A549 treated with GW870086 at 1 μM for 4 hours (cell line): ENCODE measurements at places on chromosomes 1 and 21. TPM values are rescaled to one million over a fixed set of nuclear protein-coding genes. Genes with fewer than 3 reads are reported as not detected.

The COA7 gene
- total RNA-seq = 17.4 to 22.7 TPM (median 22.2 TPM) in 5 replicates

The MFSD2A gene
- total RNA-seq = 4.5 to 6.2 TPM (median 5.5 TPM) in 5 replicates

The CD1B gene
- total RNA-seq = not detected in 5 replicates

The RHD gene
- total RNA-seq = not detected in 5 replicates

The FCER1G gene
- total RNA-seq = 0.46 to 0.74 TPM in 2 of 5 replicates, not detected in the others

The KRTAP8-1 gene
- total RNA-seq = not detected in 5 replicates

The HLX gene
- 3.1 to 5.5 TPM (median 3.8 TPM) in 5 replicates for total RNA-seq

The IGSF3 gene
- 14.4 to 21.3 TPM (median 19.2 TPM) in 5 replicates for total RNA-seq

The NR0B2 gene
- not detected in 5 replicates for total RNA-seq

The GJC2 gene
- 0.17 to 0.53 TPM (median 0.40 TPM) in 5 replicates for total RNA-seq

The LCE2A gene
- total RNA-seq = not detected in 5 replicates

The PTPRF gene
- 79.0 to 101 TPM (median 91.8 TPM) in 5 replicates for total RNA-seq

The DRAM2 gene
- 16.6 to 23.7 TPM (median 22.0 TPM) in 5 replicates for total RNA-seq

The ITLN1 gene
- total RNA-seq = not detected in 5 replicates

The CLCC1 gene
- total RNA-seq = 16.1 to 18.6 TPM (median 17.3 TPM) in 5 replicates

The CCDC27 gene
- not detected in 5 replicates for total RNA-seq

The CASQ2 gene
- 0.06 TPM in 1 of 5 replicates, not detected in the others for total RNA-seq

The FGR gene
- 0.05 TPM in 1 of 5 replicates, not detected in the others for total RNA-seq

The CD34 gene
- not detected in 5 replicates for total RNA-seq

The DIO1 gene
- 0.09 to 0.16 TPM in 2 of 5 replicates, not detected in the others for total RNA-seq

The BTF3L4 gene
- total RNA-seq = 31.7 to 39.0 TPM (median 33.0 TPM) in 5 replicates

The SPRR1B gene
- total RNA-seq = not detected in 5 replicates
